ENCODE measurements at places on chromosomes 13 and 19.

DNA sequence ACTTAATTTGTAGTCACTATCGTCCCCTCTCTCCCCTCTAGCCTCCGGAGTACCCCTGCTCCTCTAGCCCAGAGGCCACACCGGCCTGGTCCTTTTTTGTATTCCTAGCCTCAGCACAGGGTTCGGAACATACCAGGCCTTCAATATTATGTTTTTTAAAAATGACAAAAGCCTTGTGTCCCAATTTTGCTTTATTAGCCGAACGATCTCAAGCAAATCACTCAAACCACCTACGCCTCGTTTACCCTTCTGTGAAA is 463 bp upstream of the POMP start:
- no peak for DNase-seq

DNA sequence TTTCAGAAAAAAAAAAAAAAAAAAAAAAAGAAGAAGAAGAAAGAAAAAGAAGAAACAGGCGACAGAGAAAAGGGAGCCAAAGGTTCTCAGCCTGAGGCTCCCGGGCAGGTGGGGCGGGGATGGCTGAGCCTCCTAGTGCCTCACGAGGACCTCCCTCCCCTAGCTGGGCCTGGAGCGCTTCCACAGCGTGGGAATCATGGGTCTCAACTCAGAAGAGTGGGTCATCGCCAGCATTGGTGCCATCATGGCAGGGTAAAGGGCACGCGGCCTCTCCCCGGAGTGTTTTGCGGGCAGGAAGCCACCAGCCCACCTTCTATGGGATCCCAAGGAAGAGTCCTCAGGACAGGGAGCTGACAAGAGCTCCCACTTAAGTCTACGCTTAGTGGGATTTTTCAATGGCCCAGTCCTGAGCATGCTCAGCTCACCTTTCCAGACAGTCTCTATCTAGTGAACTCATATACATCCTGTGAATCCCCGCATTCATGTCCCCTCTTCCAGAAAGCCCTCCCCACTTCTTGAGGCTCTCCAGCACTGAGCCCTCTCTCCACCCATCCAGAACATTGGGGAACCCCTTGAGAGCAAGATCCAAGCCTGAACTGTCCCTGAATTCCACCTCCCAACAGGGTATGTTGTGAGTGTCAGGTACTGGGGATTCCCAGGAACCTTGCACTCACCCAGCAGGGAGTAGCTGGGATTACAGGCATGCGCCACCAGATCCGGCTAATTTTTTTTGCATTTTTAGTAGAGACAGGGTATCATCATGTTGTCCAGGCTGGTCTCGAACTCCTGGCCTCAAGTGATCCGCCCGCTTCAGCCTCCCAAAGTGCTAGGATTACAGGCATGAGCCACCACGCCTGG is 69.6 kb downstream of the ACSBG2 start:
- DNase-seq, result no peak

GRCh38 chr13:24228852-24229458 is 68.4 kb downstream of the SPATA13 start:
- no peak for DNase-seq

DNA sequence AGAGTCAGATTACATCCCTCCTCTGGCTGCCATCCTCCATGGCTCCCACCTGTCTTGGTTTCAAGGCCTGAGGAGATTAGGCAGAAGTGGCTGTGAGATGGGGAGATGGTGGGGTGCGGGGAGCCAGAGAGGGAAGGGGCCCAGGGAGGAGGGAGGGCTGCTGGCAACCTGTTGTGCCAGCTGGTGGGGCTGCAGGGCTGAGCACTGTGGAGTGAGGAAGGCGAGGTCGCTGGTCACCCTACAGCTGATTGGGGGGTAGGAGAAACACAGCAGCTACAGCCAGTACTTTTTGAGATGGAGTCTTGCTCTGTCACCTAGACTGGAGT is 48.3 kb downstream of the CD320 start:
- DNase-seq, result no peak

- DNase-seq, result no peak
These were observed 6.1 kb downstream of the WTIP start for GRCh38 chr19:34487651-34488051.

DNA sequence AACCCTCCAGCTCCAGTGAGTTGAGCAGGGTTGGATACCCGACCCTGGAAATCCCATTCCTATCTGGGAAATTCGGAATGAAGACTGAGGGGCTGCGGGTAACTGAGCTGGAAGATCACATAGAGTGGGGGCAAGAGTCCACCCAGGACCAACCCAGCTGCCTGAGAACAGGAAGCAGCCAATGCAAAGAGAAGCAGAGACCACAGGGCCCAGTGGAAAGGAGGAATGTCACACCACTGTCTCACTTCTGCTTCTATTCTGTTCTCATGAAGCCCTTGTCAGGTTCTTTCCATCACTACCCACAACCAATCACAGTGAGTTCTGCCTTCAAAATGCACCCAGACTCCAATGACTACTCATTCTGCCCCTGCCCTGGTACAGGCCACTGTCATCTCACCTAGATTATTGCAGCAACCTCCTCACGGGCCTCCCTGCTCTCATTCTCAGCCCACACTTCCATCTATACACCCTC is 15.3 kb downstream of the DYRK1B start:
- DNase-seq, result no peak

GRCh38 chr19:7500811-7501450 is 12.1 kb upstream of the PEX11G start:
- DNase-seq, result no peak
